ENCODE measurements at places on chromosomes 5 and 9.

GRCh38 chr9:130185490-130186031 lies 13.4 kb downstream of the NCS1 start:
- DNase-seq, result peak; percentile 45

DNA sequence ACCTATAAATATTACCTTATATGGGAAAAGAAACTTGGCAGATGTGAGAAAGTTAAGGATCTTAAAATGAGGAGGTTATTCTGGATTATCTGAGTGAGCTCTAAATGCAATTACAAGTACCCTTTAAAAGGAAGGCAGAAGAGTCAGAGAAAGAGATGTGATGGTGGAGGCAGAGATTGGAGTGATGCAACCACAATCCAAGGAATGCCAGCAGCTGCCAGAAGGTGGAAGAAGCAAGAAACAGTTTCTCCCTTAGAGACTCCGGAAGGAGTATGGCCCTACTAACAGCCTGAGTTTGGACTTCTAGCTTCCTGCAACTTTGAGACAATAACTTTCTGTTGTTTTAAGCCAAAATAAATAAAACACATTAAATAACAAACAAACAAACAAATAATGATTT lies 108.7 kb upstream of the PRLR start:
- DNase-seq, result no peak

DNA sequence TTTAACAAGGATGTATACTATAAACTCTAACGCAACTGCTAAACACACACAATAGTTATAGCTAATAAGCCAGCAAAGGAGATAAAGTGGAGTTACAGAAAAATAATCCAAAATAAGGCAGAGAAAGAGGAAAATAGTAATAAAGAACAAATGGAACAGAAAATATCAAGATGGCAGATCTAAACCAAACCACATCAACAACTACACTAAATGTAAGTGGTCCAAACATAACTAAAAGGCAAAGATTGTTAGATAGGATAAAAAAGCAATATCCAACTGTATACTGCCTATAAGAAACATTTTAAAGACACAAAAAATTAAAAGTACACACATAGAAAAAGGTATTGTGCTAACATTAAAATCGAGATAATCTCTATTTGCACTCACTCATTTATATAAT lies 5.6 kb upstream of the COL23A1 start:
- DNase-seq, result no peak

DNA sequence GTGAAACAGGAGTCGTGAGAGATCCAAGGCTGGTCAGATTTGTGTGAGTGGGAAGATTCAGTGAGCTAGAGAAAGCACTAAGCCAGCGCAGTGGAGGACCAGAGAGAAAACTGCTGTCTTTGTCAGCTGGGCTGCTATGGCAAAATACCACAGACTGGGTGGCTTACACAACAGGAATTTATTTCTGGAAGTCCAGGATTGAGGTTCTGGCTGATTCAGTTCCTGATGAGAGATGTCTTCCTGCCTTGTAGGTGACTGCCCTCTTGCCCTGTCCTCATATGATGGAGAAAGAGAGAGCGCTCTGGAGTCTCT lies 24.2 kb upstream of the ANKRD33B start:
- no peak for DNase-seq

GRCh38 chr5:181261320-181262049 lies 542 bp upstream of the TRIM52 start:
- DNase-seq, result no peak

GRCh38 chr5:137268646-137269045 lies 230.5 kb downstream of the SPOCK1 start:
- DNase-seq, result no peak

All from NCI-H1694 (cell line).